Effector memory CD8-positive, alpha-beta T cell (primary cell): ENCODE measurements at places on chromosomes 6 and 20.
A peak's percentile ranks its signal among the peaks of the same experiment; 100 is the strongest.

GRCh38 chr20:3815703-3816315 lies 4.5 kb upstream of the AP5S1 start:
- H3K4me1 ChIP-seq = peaks cover 64% of the 10 kb centered on the region
- H3K27ac ChIP-seq = peak overlapping the region; percentile 90
- peak overlapping the region; percentile 81 for H3K4me3 ChIP-seq

- H3K27ac ChIP-seq = no peak overlapping the region
- H3K36me3 ChIP-seq = no peaks in the 10 kb centered on the region
- DNase-seq = no peak
- H3K27me3 ChIP-seq = peaks cover 9% of the 10 kb centered on the region
Measured at GRCh38 chr20:24896984-24897383, 52.1 kb upstream of the CST7 start.

GRCh38 chr6:168269455-168270243 lies 49.9 kb downstream of the DACT2 start:
- H3K27me3 ChIP-seq = peaks cover under 1% of the 10 kb centered on the region
- DNase-seq = no peak
- no peaks in the 10 kb centered on the region for H3K4me1 ChIP-seq
- H3K27ac ChIP-seq = no peak overlapping the region
- H3K36me3 ChIP-seq = no peaks in the 10 kb centered on the region

GRCh38 chr6:37283671-37284151 lies 25.8 kb upstream of the TMEM217 start:
- H3K27me3 ChIP-seq = no peaks in the 10 kb centered on the region
- no peak overlapping the region for H3K4me3 ChIP-seq
- no peak overlapping the region for H3K27ac ChIP-seq
- no peak for DNase-seq
- peaks cover 11% of the 10 kb centered on the region for H3K4me1 ChIP-seq
- peaks cover 43% of the 10 kb centered on the region for H3K36me3 ChIP-seq

- DNase-seq = no peak
- H3K27me3 ChIP-seq = peaks cover 58% of the 10 kb centered on the region
- H3K36me3 ChIP-seq = no peaks in the 10 kb centered on the region
- no peaks in the 10 kb centered on the region for H3K4me1 ChIP-seq
- no peak overlapping the region for H3K27ac ChIP-seq
- no peak overlapping the region for H3K4me3 ChIP-seq
Measured at GRCh38 chr20:48284837-48285236, 499.6 kb upstream of the SULF2 start.

DNA sequence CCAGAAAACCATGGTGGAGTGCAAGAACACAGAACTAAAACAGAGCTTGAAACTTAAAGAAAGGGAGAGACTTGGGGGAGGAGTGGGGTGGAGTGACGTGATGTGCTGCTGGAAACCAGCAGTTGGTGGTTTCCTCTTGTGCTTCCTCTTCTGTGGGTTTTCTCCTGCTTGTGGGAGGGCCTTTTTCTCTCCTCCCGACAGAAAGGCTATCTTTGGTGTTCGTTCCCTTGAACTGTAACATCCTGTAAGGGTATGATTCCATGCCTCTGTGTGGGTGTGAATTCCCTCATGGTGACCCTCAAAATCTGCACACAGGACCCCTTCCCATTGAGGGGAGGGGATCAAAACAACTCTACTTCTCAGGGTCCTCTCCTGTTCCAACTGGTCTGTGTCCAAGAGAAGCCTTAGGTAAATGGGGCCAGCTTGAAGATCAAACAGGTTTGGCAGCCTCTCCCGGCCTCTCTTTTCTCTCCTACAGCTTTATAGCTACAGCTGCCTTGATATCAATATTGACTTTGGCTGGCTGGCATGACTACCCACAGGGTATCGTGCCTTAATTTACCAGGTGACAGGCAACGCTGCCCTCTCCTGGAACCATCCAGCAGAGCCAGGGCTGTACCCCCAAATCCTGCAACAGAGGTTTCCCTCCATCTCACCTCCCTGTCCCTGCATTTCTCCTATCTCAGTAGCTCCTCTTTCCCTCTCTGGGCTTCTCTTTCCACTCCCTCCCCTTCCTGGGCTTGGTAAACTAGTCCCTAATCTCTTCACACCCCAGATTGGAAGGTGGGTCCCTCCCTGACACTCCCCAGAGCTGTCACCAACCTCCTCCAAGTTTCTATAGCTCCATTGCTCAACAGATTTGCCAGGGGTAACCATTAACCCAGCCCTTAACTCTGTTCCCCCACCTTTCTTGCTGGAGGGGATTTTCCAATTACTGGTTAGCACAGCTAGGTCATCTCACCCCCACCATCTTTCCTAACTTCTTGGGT lies 1.5 kb upstream of the MSH5 start:
- DNase-seq = peak; percentile 48
- H3K27ac ChIP-seq = peak overlapping the region; percentile 90

DNA sequence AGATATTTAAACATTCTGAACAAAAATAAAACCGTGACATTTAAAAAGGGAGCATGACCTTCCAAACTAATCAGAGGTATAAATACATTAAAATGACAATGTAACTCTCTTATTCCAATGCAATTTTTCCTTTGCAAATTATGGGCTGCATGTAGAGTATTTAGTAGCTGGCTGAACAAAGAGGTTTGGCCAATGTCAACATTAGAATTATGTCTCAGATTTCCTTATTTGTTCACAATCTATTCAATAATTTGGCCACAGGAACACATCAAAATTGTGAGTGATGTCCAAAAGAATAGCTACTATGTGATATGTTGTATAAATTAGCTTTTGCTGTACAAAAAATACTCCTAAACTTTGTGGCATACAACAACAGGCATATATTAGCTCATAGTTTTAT lies 580.0 kb upstream of the MARCKS start:
- DNase-seq = no peak
- H3K4me3 ChIP-seq = no peak overlapping the region
- no peaks in the 10 kb centered on the region for H3K36me3 ChIP-seq
- H3K27me3 ChIP-seq = no peaks in the 10 kb centered on the region
- H3K27ac ChIP-seq = no peak overlapping the region

- H3K27ac ChIP-seq = peak overlapping the region; percentile 69
- peaks cover 21% of the 10 kb centered on the region for H3K36me3 ChIP-seq
- H3K4me1 ChIP-seq = peaks cover 85% of the 10 kb centered on the region
- H3K27me3 ChIP-seq = no peaks in the 10 kb centered on the region
Measured at GRCh38 chr20:41047975-41048305, 19.3 kb downstream of the TOP1 start.

GRCh38 chr6:39251406-39251805 lies 22.1 kb upstream of the KCNK5 start:
- no peak overlapping the region for H3K4me3 ChIP-seq
- H3K27ac ChIP-seq = no peak overlapping the region
- no peaks in the 10 kb centered on the region for H3K36me3 ChIP-seq
- peaks cover 6% of the 10 kb centered on the region for H3K4me1 ChIP-seq

DNA sequence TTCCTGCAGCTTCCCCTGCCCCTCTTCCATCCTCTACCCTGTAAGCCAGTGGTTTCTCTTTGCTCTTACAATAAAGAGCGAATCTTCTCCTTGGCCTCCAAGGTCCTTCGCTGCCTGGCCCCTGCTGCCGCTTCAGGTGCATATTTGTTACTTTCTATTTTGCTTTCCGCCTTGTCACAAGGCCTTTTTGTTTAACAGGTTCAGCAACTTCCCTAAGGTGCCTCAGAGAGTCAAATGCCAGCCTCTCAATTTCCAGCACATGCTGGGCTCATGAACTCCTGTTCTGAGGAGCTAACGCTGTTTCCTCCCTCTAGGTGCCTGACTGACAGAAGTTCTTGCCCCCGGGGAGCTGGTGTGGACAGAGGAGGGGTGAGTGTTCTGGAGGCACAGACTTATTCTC lies 42.4 kb upstream of the EPB41L1 start:
- peaks cover 26% of the 10 kb centered on the region for H3K27me3 ChIP-seq
- no peak overlapping the region for H3K4me3 ChIP-seq
- no peaks in the 10 kb centered on the region for H3K4me1 ChIP-seq
- no peak overlapping the region for H3K27ac ChIP-seq
- H3K36me3 ChIP-seq = no peaks in the 10 kb centered on the region

DNA sequence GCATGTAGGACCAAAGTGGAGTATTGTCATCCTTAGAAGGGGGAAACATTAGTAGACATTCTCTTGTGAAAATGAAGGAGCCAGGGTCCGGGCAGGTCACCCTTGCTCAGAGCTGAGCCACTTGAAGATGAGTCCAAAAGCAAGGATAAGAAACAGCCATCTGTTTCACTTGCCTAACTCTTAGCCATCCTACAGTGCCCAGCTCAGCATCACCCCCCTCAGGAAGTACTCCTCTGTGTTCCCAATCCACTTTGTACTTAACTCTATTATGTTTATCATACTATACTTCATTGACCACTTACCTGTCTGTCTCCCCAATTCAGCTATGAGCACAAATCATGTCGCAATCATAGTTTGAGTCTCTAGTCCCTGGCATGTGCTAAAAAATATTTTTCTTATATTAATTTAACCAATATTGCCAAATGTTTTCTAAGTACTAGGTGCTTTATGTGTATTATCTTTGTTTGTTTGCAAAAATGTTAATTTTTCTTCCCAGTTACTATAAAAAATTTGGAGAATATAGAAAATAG lies 8.1 kb upstream of the TOX2 start:
- no peak overlapping the region for H3K27ac ChIP-seq
- H3K4me1 ChIP-seq = peaks cover 2% of the 10 kb centered on the region
- H3K27me3 ChIP-seq = peaks cover 51% of the 10 kb centered on the region
- no peak for DNase-seq
- peaks cover 7% of the 10 kb centered on the region for H3K36me3 ChIP-seq

DNA sequence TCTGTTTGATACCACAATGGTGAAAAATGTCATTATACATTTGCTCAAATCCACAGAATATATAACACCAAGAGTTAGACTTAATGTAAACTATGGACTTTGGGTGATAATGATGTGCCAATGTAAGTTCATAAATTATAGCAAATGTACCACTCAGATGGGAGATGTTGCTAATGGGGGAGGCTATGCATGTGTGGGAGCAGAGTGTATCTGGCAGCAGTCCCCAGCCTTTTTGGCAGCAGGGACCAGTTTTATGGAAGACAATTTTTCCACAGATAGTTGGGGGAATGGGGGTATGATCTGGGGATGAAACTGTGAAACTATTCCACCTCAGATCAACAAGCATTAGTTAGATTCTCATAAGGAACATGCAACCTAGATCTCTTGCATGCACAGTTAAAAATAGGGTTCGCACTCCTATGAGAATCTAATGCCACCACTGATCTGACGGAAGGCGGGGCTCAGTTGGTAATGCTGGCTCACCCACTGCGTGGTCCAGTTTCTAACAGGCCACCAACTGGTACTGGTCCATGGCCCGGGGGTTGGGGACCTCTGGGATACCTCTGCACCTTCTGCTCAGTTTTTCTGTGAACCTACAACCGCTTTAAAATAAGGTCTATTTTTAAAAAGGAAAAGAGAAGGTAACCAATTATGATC lies 8.0 kb downstream of the HLA-DQA1 start:
- H3K4me3 ChIP-seq = no peak overlapping the region
- H3K27ac ChIP-seq = no peak overlapping the region
- no peak for DNase-seq
- peaks cover 12% of the 10 kb centered on the region for H3K36me3 ChIP-seq
- H3K4me1 ChIP-seq = peaks cover 14% of the 10 kb centered on the region

- peaks cover 84% of the 10 kb centered on the region for H3K27me3 ChIP-seq
- peaks cover 37% of the 10 kb centered on the region for H3K4me1 ChIP-seq
- peak overlapping the region; percentile 63 for H3K27ac ChIP-seq
- DNase-seq = no peak
Measured at GRCh38 chr6:6007366-6008088, 802 bp upstream of the NRN1 start.

- H3K4me1 ChIP-seq = no peaks in the 10 kb centered on the region
- no peak overlapping the region for H3K4me3 ChIP-seq
- H3K27ac ChIP-seq = no peak overlapping the region
- peaks cover 28% of the 10 kb centered on the region for H3K27me3 ChIP-seq
- no peak for DNase-seq
- H3K36me3 ChIP-seq = no peaks in the 10 kb centered on the region
Measured at GRCh38 chr6:41167173-41167963, 4.5 kb upstream of the TREM2 start.

DNA sequence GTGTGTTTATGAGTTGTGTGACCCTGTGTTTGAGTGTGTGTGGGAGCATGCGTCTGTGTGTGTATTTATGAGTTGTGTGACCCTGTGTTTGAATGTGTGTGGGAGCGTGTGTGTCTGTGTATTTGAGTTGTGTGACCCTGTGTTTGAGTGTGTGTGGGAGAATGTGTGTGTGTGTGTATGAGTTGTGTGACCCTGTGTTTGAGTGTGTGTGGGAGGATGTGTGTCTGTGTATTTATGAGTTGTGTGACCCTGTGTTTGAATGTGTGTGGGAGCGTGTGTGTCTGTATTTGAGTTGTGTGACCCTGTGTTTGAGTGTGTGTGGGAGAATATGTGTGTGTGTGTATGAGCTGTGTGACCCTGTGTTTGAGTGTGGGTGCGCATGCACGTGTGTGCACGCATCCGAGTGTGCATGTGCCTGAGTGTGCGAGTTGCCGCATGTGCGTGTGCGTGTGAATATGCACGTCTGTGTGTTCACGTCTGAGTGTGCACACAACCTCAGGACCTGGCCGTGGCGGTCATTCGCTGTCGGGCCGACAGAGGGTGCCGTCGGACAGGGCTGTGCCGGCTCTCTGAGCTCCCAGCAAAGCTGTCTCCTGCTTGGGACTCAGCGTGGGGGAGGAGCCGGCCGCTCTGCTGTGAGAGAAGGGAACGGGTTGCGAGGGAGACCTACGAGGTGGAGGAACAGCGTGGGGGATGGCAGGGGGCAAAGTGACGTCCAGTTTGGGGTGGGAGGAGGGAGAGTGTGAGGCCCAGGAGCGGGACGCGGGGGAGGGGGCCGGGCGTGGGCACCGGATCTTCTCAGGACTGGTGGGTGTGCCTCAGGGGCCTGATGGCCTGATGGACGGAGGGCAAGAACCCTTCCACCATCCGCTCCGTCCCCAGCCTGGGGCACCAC lies 19.7 kb downstream of the SLC17A9 start:
- H3K27me3 ChIP-seq = peaks cover 54% of the 10 kb centered on the region
- H3K4me1 ChIP-seq = peaks cover 9% of the 10 kb centered on the region
- peak overlapping the region; percentile 66 for H3K4me3 ChIP-seq
- no peaks in the 10 kb centered on the region for H3K36me3 ChIP-seq
- DNase-seq = peak; percentile 81
- H3K27ac ChIP-seq = no peak overlapping the region

GRCh38 chr6:16522937-16523336 lies 238.3 kb downstream of the ATXN1 start:
- H3K27me3 ChIP-seq = no peaks in the 10 kb centered on the region
- peaks cover 21% of the 10 kb centered on the region for H3K36me3 ChIP-seq
- peaks cover 28% of the 10 kb centered on the region for H3K4me1 ChIP-seq
- H3K27ac ChIP-seq = peak overlapping the region; percentile 44
- DNase-seq = no peak

- H3K36me3 ChIP-seq = no peaks in the 10 kb centered on the region
- no peak for DNase-seq
- no peak overlapping the region for H3K4me3 ChIP-seq
- H3K27me3 ChIP-seq = peaks cover 44% of the 10 kb centered on the region
- H3K4me1 ChIP-seq = no peaks in the 10 kb centered on the region
Measured at GRCh38 chr20:40604416-40604815, 84.6 kb downstream of the MAFB start.

- H3K27me3 ChIP-seq = peaks cover 32% of the 10 kb centered on the region
- H3K27ac ChIP-seq = no peak overlapping the region
- no peaks in the 10 kb centered on the region for H3K4me1 ChIP-seq
- H3K36me3 ChIP-seq = no peaks in the 10 kb centered on the region
Measured at GRCh38 chr6:15108383-15108715, 137.5 kb upstream of the JARID2 start.
